ENCODE measurements at places on chromosomes 12 and 14.

DNA sequence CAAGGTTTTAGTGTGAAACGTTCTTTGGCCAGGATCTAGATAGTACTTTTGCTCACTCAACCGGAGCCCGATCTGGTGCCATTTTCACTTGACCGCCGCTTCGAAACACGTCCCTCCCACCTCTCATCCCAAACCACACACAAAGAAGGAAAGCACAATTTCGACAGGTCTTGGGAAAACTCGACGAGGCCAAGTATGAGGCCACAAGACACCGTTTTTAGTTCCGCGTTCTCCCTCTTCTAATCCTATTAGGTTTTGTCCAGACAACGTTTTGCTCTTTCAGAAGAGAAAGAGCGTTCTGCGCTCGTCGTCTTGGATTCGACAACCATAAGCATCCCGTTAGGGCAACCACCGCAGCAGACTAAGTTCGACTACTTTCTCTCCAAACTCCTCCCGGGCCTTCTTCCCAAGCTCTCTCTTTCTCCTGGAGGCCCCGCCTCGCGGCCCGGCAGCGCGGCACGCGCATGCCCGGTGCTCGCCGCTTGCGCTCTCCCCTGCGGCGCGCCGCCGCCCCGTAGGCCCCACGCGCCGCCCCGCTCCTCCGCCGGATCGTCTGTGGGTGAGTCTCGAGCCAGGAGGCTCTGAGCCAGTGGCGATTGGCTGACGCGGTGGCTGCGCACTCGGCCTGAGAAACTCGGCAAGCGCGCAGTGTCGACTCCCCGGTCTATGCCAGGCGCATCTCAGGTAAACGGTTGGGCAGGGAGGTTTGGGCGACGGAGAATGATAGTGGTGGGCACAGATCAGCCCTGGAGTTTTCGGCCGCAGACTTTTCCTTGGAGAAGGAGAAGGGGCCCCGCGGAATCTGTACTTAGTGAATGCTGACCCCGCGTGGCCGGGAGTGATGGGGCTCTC, at the start of gene MIPOL1:
Gene MIPOL1, plus strand, starts transcription at position 517 of the 852 bp plus-strand sequence. CDS start 49,952 bp downstream, outside the sequence.
- DNase-seq, result peak; percentile 55

DNA sequence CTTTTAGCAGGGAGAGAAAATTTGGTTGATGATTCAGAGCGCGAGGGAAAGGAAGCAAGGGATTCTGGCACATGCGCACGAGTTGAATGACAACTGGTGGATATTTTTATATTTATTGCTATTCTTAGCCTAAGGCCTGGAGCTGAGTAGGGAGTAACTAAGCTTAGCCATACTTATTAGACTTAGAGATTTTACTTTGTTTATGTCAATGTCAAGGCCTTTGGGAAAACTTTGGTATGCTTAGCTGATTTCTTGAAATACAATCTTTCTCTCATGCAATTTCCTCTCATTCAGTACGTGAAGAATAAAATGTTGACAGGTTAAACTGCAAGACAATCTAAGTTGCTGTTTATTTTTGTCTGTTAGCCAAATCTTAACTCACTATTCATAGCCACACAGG, 101.1 kb downstream of the CRADD start:
- DNase-seq, result no peak

DNA sequence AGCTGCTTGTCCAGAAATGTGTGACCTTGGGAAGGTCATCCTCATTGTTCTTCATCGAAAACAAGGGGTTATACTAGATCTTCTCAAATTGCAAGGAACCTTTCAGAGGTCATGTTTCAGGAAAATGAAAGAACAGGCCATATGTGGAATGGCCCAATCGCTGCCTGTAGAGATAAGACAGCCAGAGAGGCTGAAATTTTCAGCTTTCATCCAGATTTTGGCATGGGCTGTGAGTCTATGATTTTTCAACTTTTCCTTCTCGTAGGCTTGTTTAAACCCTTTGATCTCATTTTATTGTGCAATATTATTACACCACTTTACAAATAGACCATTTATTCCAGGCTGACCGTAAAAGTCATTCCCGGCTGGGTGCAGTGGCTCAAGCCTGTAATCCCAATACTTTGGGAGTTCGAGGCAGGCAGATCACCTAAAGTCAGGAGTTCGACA, 17.1 kb upstream of the ATXN2 start:
- no peak for DNase-seq

DNA sequence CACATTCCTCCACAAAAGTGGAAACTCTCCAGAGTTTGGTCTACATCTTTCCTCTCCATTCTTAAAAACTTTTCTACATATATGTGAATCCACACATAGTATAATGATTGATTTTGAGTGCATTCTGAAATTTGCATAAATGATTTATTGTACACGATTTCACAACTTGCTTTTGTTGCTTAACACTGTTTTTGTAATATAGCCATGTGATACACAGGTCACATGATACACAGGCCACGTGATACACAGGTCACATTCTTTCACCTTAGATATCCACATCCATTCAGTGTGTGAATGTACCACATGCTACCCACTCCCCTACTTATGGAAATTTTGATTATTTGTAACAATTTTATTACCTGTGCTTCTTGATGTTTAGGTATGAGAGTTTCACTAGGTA, 319.1 kb downstream of the ZFP36L1 start:
- no peak for DNase-seq

DNA sequence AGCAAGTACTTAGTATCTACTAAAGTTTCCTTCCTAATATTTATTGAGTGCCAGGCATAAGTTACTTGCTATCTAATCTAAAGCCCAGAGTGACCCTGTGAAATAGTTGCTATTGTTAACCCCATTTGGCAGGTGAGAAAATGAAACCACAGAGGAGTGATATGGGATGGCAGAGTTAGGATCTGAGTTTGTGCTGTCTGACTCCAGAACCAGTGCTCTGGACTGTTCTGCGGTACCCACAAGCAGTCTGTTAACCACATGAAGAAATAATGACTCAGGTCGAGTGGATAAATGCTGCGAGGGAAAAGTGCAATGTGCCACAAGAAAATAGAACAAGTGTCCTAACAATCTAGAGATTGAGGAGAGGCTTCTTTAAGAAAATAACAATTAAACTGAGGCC, 60.7 kb upstream of the GZMB start:
- no peak for DNase-seq

- no peak for DNase-seq
These were observed 496.4 kb downstream of the PCNX1 start for GRCh38 chr14:71403656-71404055.

DNA sequence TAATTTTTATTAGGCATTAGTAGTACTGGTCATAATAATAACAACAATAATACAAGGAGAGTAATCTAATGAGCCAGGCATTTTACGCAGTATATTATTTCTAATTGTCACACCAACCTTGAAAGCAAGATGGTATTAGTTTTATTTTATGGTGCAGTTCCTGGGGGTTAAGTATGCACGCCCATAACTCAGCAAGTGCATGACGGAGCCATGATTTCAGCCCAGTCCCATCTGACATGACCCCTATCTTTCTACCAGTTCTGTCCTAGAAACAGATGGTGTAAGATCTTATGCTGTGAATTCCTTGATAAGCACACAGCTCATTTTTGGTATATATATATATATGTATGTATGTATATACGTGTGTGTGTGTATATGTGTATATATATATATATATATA, 106.0 kb downstream of the AEBP2 start:
- no peak for DNase-seq

GRCh38 chr12:89453121-89453978, 71.2 kb downstream of the GALNT4 start:
- no peak for DNase-seq

- DNase-seq, result no peak
These were observed 811 bp upstream of the FBRSL1 start for GRCh38 chr12:132489078-132489601.

DNA sequence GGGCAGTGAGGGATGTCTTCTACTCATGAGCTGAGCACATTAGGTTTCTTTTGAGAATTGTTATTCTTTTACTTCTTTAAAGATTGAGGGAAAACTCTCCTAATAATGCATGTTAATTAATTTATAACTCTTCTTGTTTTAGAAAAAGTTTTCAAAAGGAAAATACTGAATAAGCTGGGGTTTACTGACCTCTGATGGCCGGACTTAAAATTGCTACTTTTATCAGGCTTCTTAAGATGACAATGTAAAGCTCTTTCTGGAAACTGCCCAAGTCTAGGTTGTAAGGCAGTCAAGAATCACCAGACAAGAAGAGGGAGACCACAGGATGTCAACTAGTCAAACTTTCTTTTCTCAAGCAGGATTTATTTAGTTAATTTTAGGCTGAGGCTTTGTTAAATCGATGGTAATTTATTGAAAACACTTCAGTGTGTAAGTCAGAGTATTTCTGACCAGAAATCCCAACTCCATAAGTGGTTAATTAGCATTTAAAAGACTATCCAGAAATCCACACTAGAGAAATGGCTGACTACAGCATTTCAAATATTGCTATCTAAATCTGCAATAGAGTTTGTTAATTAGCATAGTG, 82.1 kb downstream of the AVPR1A start:
- peak; percentile 41 for DNase-seq

DNA sequence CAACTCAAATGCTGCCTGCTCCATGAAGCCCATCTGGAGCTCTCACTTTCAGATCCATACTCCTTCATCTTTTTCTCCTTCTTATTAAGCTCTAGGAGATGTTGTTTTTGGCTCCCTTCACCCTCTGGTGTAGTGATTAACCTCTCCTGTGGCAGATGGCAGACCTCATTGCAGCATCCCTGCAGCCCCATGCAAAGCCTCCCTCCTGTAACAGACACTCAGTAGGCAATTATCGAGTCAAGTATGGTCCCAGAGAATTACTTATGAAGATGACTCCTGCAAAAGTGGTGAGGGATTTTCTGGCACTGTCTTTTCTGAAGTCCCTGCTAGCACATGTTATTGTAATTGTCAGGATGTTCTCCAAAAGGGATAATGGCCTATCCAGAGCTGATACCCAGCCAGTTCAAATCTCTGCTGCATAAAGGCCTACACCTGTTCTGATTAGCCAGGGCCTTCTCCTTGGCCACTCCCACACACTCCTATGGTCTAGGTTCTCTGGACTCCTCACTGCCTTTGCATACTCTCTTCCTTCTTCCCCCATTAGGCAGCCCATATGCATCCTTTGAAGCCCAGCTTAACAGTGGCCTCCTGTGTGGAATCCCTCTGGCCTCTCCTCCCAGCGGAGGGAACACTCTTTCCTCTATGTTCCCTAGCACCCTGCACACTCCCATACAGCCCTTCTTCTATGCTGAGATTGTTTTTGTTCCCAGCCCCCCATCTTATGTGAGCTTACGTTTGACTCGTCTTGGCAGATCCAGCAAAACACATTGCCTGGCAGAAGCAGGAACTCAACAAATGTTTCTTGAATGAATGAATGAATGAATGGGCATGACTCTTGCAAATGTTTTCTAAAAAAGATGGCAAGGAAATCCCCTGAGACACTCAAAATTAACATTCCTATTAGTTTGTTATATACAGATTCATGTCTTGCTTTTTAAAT, 43.9 kb upstream of the MDM1 start:
- no peak for DNase-seq

DNA sequence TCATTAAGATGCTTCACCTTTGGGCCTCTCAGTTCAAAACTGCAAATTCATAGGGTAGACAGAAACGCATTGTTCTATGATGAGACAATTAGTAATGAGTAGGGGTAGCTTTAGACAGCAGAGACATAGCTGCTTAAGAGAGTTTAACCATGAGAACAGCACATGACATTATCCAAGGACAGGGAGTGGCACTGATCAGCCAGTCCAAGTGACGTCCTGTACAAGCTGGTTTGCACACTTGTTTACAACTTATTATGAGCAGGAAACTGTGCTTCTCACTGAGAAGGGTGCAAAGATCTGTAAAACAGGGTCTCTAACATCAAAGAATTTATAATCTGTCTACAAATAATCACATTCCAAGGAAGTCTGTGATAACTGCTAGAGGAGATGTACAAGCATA, 11.2 kb upstream of the SRSF5 start:
- DNase-seq, result no peak

DNA sequence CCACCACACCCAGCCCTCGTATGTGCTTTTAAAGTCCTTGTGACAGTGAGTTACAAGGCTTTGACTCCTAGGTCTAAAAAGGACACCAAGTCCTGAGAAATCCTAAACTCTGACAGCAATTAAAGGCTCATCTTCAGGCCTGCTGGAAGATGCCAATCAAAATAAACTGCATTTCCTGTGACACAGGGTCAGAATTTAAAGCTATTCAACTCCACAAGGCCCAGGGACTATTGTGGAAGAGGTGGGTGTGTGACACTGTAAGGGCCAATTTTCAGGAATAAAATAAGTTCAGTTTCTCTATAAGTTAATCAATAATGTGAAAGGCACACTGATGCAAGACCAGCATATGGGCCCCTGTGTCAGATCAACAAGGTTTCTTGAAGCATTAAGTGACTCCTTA, 69.5 kb upstream of the HECTD1 start:
- no peak for DNase-seq

DNA sequence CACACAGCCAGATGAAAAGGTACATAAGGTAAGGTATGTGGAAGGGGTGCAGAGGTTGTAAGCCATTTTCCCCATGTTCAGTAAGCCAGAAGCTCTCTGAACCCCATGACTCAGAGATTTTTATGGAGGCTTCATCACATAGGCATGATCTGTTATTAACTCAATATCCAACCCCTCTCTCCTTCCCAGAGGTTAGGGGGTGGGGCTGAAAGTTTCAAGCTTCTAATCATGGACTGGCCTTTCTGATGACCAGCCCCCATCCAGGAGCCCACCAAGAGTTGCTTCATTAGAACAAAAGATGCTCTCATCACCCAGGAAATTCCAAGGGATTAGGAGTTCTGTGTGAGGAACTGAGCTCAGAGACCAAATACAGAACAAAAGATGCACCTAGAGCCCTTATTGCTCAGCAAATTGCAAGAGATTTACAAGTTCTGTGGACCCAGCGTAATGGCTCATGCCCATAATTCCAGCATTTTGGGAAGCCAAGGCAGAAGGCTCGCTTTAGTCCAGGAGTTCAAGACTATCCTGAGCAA, 103.2 kb upstream of the DAAM1 start:
- DNase-seq, result no peak

DNA sequence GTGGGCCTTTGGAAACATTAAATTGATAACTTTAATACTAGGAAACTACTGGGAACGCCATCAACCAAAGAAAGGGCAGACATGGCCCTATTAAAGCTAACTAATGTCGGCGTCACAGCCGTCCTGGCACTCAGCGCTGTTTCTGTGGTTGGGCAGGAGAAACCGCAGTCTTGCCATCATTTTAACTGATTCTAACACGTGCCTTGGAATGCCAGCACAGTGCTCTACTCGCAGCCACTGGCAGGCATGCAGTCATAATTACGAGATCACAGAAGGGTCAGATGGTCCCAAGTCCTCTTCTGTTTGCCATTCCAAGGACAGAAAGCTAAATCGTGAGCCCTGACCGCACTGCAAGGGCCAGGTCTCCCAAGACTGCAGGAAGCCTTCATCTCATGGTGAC, 75.2 kb downstream of the RIMBP2 start:
- DNase-seq, result no peak

- no peak for DNase-seq
These were observed 23.8 kb downstream of the GRIN2B start for GRCh38 chr12:13957576-13957975.

- no peak for DNase-seq
These were observed 478 bp downstream of the RITA1 start for GRCh38 chr12:113186033-113186365.

GRCh38 chr12:28711421-28711820, 437.7 kb upstream of the FAR2 start:
- DNase-seq, result no peak

Measured in brain pericyte (primary cell).